ENCODE measurements at places on chromosomes 16 and 17.
A peak's percentile ranks its signal among the peaks of the same experiment; 100 is the strongest.

- DNase-seq = peak; percentile 32
These were observed 985 bp upstream of the FZD2 start for GRCh38 chr17:44556166-44556831.

DNA sequence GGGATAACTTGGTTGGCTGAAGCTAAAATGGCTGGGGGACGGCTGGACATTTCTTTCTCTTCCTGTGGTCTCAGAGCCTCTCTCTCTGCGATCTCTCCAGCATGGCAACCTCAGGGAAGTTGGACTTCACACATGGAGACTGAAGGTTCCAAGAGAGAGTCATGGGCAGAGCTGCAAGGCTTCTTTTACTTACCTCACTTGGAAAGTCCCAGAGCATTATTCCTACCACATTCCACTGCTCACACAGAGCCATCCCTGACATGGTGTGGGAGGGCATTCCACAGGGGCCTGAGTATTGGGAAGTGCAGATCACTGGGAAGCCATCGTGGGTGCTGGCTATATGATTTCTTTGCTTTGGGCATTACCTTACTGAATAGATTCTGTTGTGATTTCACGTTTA is 9.8 kb upstream of the SLC6A2 start:
- no peak for DNase-seq

- DNase-seq = no peak
These were observed 17.9 kb upstream of the ALOX15B start for GRCh38 chr17:8020776-8021564.

DNA sequence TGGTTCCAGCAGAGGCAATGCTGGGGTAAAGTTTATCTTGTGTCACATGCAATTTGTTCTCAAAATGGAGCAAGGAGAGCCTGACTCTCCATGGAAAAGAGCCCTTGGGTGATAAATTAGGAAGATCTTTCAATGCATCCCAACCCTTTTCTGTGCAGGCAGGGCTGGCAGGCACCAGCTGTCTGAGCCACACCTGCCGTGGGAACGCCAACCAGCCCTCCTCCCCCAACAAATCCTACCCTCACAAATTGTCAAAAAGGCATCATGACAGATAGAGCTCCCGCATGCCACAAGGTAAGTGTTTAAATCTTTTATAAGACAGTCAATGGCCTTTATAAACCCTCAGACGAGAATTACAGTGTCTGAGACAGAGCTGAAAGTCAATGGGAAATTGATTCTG is 418.5 kb upstream of the CDH5 start:
- no peak for DNase-seq

GRCh38 chr17:7589204-7589868 is 558 bp downstream of the SOX15 start:
- peak; percentile 77 for DNase-seq

GRCh38 chr17:81538651-81539570 is 10.7 kb downstream of the FSCN2 start:
- DNase-seq = no peak

GRCh38 chr17:39094607-39095308 is 56.7 kb downstream of the PLXDC1 start:
- DNase-seq = peak; percentile 48

DNA sequence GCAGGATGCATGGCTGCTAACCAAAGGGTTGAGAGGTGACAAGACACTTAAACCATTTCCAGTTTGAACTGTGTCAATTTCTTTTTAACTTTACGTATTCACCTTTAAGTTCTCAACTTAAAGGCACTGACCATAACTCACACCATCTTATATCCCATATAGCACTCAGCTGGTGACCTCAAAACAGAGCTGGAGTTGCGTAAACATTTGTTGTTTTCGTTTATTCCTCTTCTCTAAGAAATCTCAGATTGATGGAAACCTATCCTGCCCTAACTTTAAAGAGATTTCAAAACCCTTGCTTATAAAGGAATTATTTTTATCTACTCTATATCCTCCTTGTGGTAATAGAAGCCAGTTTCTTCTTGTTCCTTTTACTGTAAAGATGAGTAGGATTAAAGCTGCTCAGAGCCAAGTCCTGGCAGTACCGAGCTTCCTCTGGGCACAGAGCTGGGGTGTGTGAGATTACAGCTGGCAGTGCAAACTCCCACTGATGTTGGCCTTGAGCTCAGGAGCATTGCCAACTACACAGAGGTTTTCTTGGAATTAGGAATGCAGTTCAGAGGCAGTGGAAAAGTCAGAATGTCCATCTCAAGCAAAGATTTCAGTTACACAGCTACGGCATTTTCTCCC is 1.3 kb downstream of the KCTD2 start:
- no peak for DNase-seq
